Occipital lobe (tissue), 3 donors: ENCODE measurements at places on chromosomes 6 and 20.
A peak's percentile ranks its signal among the peaks of the same experiment; 100 is the strongest.

DNA sequence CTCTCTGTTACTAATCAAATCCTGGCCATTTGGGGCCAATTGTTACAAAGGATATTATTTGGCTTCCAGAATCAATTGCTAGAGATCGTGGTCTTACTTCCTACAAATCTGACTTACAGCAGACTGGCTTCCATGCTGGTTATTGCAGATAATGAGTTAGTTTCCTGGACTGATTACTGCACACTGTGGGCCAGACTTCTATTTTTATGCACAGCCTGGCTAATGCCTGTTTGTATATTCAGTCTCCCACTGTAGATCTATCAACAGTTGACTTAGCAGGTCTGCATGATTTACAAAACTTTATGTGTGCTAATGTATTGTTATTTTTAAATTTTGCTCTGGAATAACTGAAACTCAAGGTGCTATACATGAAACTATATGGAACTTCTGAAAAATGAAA is 25.8 kb upstream of the FBXL4 start:
- DNase-seq: no peak

- DNase-seq: no peak
Measured at GRCh38 chr6:139752086-139752485, 377.6 kb upstream of the CITED2 start.

GRCh38 chr6:27507041-27507956 is 34.4 kb upstream of the ZNF184 start:
- DNase-seq: no peak

GRCh38 chr6:15389765-15390723 is 144.2 kb downstream of the JARID2 start:
- DNase-seq: no peak

GRCh38 chr6:20631549-20631924 is 97.3 kb downstream of the CDKAL1 start:
- DNase-seq: no peak

DNA sequence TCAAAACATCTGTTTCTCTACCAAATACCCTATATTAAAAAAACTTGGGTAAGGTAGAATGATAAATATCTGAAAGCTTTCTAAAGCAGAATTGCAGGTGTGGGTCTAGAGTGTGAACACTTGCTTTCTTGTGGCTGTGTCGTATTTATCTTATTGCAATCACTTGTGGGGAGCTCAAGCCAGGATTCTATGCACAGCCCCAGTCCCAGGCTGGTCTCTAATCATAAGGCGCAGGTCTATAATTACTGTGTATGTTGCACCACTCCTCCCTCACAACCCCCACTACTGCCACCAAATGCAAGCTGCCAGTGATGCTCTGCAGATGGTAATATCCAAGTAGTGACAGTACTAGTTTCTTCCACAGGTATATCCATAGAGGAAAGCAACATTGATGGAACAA is 2.2 kb upstream of the E2F3 start:
- no peak for DNase-seq

GRCh38 chr20:32651537-32651936 is 22.2 kb downstream of the C20orf203 start:
- DNase-seq: no peak

- no peak for DNase-seq
Measured at GRCh38 chr6:119720160-119720559, 370.6 kb upstream of the MAN1A1 start.

GRCh38 chr20:15045246-15045645 is 707.8 kb upstream of the FLRT3 start:
- no peak for DNase-seq

- no peak for DNase-seq
Measured at GRCh38 chr6:41967312-41968287, 26.0 kb upstream of the CCND3 start.

DNA sequence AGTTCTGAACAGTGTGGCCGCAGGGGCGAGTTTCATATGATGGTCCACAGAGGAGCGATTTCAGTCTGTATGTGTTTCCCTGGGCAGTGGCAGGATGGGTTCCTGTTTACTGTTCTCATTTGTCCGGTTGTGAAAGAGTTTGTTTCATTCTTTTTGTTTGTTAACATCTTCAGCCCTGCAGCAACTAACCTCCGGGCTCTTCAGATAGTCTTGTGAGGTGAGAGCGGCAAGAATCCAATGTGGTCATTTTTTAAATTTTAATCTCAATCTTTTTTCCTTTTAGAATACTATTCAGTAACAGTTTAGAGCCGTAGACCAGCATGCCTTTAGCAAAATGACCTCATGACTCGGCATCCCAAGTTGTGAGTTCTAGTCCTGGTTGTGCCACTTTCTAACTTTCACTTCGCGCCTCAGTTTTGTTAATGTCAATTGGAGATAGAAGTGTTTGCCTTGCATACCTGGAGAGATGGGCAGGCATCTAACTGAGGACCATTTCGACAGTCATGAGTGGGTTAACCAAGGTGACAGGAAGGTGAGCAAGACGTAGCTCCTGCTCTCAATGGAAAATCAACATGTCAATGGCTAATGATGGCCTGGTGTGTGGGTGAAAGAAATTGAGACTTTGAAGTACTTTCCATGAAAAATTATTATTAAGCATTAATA is 38.5 kb upstream of the PXDC1 start:
- no peak for DNase-seq

- DNase-seq: peak; percentile 82
Measured at GRCh38 chr20:51678026-51678697, 90.0 kb downstream of the ATP9A start.

DNA sequence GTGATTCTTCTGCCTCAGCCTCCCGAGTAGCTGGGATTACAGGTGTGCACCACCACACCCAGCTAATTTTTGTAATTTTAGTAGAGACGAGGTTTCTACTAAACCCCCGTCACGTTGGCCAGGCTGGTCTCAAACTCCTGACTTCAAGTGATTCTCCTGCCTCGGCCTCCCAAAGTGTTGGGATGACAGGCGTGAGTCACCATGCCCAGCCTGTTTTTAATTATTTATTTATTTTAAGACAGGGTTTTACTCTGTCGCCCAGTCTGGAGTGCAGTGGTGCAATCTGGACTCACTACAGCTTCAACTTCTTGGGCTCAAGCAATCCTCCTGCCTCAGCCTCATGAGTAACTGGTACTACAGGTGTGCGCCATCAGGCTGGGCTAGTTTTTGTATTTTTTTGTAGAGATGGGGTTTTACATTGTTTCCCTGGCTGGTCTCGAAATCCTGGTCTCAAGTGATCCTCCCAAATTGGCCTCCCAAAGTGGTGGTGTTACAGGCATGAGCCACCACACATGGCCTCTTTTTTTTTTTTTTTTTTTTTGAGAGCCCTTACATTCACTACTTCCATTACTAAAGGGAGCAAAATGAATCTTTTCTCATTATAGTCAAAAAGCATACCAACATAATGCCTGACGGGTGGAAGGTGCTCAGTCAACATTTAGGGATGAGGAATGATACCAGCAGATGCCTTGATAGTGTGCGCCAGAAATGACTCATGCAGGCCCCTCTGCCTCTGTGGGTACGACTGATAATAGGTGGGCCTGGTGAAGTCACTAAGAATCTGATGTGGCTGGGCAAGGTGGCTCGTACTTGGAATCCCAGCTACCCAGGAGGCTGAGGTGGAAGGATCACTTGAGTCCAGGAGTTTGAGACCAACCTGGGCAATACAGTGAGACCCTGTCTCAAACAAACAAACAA is 17.8 kb upstream of the RALGAPB start:
- DNase-seq: no peak

GRCh38 chr6:3305831-3306230 is 47.1 kb downstream of the PSMG4 start:
- no peak for DNase-seq

DNA sequence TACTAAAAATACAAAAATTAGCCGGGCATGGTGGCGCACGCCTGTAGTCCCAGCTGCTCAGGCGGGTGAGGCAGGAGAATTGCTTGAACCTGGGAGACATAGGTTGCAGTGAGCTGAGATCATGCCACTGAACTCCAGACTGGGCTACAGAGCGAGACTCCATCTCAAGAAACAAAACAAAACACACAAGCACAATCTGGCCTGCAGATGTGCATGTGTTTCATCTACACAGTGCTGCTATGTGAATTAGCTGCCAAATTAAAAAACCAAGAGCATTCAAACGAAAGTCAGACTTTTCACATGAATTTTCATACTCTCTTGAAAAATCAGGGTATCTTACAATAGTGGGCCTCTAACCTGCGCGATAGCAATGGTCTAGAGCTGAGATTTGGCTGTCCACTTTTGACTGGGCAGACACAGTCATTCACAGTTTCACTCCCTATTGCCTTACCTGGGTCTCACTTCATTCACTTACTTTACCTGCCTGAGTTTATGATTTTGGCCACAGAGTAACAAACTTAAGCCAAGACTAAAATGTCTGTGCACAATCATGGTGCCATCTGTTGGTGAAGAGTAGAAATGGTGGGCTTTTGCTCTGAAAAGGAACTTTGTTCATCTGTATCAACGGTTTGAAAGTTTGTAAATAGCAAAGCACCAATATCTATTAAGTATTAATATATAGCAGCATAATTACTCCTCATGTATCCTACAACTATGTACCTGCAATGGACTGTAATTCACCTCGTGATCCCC is 138.5 kb upstream of the UST start:
- no peak for DNase-seq

GRCh38 chr20:47789764-47790579 is 4.7 kb upstream of the SULF2 start:
- DNase-seq: no peak

DNA sequence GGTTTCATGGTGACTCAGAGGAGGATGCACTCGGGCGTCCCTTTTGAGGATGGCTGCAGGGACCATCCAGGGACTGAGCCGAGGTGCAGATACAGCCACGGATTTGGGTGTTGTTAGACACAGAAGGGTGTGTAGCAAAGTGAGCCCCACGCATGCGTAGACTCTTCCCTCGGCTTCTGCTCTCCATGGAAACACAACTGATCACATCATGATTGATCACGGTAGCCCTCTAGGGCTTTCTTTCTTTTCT is 606 bp upstream of the ULBP1 start:
- no peak for DNase-seq

DNA sequence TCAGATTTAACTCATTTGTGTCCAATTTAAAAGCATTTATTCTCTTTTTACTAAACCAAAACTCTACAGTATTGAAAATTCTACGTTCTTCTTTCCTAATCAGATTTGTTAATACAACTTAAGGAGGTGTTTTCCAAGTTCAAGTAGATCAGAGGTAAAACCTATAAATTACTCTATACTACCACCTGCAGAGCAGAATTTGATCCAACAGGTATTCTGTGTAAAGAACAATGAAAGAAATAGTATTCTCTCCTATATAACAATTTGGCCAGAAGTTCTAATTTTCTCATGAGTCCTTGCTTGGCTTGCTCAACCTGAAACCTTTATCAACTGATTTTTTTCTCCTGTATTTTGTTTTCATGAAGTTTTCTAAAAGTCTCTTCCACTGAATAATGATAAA is 28.5 kb upstream of the DST start:
- no peak for DNase-seq

DNA sequence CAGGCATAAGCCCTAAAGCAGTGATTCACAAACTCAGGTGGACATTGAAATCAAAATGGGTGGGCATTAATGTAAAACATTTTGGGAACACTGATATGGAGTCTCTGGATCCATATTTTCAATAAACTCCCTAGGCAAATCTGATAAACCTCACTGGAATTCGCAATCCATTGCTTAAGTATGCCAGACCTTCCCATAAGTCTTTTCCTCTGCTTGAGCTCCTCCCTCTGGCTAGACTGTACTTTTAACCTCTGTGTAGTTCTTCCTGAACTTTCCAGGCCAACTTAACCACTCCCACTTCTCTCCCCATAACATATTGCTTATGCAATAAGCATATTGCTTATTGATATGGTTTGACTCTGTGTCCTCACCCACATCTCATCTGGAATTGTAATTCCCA is 629.7 kb upstream of the IMPG1 start:
- DNase-seq: no peak

GRCh38 chr6:36347621-36348020 is 10.9 kb upstream of the BNIP5 start:
- DNase-seq: no peak

DNA sequence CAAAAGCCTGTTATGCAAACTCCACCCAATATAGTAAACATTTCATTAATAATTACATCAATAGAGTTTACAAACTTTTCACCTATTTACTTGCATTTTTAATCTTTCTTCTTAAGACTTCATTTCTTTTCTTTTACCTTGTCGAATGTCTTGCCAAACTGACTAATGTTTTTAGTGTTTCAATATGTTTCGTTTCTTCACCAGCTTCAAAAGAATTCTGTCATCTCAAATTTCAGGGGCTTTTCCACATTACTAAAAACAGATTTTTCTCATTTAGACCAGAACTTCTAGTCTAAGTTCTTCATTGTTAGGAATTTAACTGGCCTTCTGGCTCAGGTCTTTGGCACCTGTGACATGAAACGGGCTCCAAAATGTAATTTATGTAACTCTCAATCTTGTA is 196.5 kb downstream of the ARHGAP18 start:
- no peak for DNase-seq

GRCh38 chr6:16585805-16586204 is 175.5 kb downstream of the ATXN1 start:
- no peak for DNase-seq

DNA sequence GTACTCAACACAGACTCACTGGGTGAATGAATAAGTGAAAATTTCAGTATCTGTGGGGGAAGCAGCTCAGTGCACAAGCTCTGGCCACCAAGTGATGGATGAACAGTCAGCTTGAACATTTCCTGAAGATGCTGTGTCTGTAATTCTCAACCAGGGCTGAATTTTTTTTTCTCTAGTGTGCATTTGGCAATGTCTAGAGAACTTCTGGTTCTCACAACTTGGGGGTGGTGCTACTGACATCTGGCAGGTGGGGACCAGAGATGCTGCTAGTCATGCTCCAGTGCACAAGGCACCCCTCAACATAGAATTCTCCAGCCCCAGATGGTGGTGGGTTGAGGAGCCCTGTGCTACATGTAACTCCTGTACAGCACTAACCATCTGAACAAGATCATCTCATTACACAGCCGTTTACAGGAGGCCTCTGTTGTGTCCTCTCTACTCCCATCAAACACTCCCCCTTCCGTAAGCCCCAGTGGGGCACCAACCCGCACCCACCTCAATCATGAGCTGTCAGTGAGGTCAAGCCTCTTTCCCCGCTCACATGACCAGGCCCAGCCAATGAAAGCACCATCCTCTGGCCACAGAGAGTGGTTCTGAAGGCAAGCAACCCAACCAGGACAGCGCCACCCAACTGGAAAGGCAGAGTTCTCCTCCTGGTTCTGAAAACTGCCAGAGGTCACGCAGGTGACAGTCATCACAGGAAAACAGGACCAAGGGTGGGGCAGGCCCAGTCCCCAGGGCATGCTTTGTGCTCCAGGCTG is 103.9 kb upstream of the PMEPA1 start:
- DNase-seq: no peak

GRCh38 chr20:33901132-33901523 is 90.0 kb downstream of the CHMP4B start:
- DNase-seq: no peak

- DNase-seq: no peak
Measured at GRCh38 chr20:59032713-59033059, 551 bp upstream of the ATP5F1E start.

- DNase-seq: no peak
Measured at GRCh38 chr6:13229205-13230085, 98.9 kb downstream of the TBC1D7 start.

GRCh38 chr6:3194535-3195419 is 32.7 kb downstream of the TUBB2B start:
- peak; percentile 77 for DNase-seq

GRCh38 chr6:145736661-145737144 is 1.4 kb upstream of the EPM2A start:
- DNase-seq: no peak
